Hippocampal formation (tissue), 2 donors: ENCODE measurements at places on chromosomes 2 and 18.

- no peak for DNase-seq
Measured at GRCh38 chr2:174337337-174338146, 2.8 kb downstream of the SP9 start.

GRCh38 chr2:14909795-14910194 lies 277.3 kb downstream of the LRATD1 start:
- DNase-seq = no peak

DNA sequence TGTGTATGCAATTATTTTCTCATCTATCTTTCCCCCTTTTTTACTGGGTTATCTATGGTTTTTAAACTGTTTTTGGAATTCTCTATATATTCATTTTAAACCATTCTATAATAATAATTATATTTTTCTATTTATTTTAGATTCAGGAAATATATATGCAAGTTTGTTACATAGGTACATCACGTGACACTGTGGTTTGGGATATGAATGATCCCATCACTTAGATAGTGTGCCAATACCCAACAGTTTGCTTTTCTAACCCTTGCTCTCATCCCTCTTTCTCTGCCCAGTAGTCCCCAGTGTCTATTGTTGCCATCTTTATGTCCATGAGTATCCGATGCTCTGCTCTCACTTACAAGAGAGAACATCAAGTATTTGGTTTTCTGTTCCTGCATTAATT lies 65.8 kb upstream of the SPHKAP start:
- no peak for DNase-seq

DNA sequence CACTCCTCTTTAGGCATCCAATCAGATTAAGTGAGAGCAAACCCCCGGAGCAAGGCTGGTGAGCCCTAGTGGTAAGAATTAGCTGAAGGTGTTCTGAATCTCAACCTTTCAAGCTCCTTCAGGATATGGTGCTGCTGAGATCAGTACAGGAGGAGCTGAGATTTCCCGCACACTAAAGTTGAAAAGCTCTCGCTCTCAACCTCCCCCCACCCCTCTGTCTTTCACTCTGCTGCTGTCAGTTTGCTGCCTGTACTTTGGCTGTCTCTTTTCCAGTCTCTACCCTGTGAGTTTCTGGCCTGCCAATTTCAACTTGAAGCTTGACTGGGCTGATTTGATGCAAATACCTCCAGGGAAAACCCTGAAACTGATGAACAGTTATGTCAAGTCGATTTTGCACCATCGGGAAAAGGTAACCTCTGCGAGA lies 15.7 kb downstream of the ZEB2 start:
- DNase-seq = no peak
